ENCODE measurements at places on chromosomes 5 and 9.

DNA sequence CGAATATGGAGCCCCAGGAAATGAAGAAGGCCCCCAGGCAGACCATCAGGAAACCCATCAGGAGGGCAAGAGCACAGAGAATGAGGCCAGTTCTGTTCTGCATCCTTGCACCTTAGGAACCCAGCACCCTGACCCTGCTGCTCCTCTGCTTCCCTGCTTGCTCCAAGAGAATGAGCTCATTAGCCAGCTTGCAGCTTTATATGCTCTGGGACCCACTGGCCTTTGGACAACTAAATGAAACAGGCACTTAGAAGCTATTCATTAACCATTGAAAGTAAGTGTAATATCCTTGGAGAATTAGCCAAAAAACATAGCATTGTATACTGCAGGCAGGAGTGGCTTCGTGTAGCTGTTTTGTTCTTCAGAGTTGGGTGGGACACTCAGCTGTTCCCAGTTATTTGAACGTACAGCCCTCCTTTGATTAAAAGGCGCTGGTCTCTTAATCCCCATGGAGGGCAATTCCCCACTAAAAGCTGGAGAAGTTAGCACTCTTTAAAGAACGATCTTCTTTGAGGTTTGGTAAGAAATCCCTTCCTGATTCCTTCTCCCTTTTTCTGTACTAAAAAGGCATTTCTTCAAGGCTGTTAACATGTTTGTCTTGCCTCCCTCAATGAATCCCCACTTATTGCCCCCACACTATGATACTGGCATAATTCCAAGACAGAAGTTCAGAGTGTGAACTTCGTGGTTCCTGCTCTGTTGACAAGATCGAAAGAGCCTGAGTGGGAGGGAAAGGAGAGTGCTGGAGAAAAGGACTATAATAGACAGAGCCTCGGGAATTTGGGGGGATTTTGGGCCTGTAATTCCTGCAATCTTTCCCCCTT is at the start of gene TMEM252:
TMEM252 (minus strand) TSS at position 172 of the 824 bp plus-strand sequence; CDS start at position 103, 69 bp downstream.
- no peak for DNase-seq

DNA sequence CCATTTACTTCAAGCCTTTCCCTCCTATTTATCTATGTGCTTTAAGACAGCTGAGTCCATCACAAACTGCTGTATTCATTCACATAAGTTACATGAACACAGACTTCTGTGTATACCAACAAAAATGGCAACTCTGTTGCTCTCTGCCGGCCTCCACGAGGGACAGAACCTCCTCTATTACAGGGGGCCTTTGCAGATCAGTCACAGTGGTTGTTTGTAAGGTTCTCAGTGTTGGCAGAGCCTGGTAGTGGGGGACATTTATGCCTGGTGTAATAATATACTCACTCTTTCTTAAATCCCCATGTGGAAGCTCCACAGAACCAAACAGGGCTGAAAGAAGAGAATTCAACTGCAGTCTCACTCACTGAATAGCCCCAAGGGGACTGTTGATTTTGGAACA is 76.5 kb downstream of the SLC1A1 start:
- no peak for DNase-seq

GRCh38 chr9:8733131-8733954 is 933.8 kb upstream of the DMAC1 start:
- DNase-seq: peak; percentile 42

DNA sequence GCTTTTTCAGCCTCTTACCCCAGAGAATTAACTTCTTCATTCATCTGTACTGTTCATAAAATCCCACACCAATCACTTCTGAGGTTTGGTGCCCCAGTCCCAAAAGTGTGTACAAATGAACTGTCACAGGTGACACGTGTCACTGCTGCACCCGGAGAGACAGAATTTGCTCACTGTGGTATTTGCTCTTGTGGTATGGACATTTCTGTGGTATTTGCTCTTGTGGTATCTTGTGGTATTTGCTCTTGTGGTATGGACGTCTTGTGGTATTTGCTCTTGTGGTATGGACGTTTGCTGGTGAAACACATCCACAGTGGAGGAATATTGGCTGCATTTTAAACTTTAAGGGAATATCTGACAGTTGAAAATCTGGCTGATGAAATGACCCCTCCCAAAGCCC is 214.9 kb upstream of the DAP start:
- DNase-seq: no peak

Data from left lung (tissue), 14 donors.